ENCODE measurements at places on chromosomes 16 and 17.

DNA sequence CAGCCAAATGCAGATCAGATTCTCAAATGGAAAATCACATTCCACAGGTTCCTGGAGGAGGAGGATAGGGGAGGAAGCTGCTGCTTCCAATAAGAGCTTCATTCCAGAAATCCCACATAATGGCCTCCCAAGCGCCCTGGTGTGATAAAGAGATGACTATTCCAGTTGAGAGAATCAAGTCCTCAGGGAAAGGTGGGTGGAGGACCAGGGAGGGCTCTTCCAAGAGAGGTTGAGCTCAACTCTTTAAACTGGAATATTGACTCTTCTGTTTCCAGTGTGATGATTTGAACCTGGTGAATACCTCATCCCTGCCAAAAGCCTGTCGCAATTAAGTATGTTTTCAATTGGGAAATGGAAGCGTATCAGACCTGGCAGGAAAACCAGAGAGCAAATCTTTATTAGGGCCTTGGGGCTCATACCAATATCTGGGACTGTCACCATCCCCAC, 81.4 kb upstream of the DYNLRB2 start:
- DNase-seq = no peak

- DNase-seq = no peak
Measured at GRCh38 chr17:74180336-74180735, 23.1 kb upstream of the RPL38 start.

DNA sequence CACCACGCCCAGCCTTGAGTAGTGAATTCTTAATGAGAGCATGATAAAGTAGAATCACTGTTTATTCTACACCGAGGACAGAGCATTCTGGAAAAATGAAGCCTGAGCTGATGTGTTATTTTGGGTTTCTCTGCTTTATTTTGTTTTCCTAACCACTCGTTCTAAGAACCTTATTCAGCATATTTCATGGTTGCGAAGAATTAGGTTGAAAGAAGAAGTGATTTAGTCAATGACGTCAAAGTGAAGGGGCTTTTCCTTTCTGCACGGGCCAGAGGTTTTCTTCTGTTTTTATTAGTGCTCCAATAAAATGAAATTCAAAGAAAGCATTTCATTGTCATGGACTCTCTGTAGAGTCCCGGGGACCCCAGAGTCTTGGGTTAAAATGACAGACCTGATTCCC, 178.5 kb downstream of the MAF start:
- DNase-seq = no peak

GRCh38 chr16:51228097-51228659, 77.1 kb upstream of the SALL1 start:
- no peak for DNase-seq

DNA sequence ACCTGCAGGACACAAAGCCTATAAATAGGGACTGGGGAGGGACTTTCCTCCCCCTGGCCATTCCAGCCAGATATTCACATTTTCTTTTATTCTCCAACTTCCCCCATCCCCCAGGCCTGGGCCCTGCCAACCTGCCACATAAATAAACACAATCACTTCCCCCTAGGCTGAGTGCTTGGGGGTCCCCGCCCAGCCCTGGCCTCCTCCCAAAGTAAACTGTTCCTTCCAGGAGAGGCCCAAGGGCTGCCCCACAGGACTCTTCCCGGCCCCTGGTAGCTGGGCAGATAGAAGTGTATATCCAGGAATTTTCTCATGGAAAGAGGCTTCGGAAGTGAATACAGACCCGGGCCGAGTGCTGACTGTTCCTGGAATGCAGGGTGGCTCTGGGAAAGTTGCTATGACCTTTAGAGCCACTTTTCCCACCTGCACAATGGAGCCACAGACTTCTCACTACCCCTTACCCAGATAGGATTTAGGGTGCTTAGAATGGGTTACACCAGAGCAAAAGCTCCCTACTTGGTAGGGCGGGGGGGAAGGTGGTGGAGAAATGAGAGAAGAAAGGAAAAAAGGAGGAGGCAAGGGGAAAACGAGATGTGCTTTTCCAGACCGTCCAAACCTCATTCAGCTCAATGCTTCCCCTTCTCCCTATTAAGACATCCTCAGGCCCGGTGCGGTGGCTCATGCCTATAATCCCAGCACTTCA, 8.5 kb downstream of the CSF3 start:
- no peak for DNase-seq

- no peak for DNase-seq
Measured at GRCh38 chr16:64590513-64590912, 531.4 kb downstream of the CDH11 start.

DNA sequence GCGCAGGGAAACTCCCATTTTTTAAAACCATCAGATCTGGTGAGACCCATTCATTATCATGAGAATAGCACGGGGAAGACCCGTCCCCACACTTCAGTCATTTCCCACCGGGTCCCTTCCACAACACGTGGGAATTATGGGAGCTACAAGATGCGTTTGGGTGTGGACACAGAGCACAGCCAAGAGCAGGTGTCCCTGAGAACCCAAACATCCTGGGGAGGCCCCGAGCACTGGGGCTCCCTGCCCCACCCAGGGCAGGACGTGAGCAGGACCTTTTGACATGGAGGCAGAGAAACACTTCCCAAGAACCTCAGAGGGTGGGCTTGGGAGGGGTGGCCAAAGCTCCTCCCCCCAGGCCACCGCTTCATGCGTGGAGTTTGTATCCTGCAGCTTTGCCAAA, 89.9 kb upstream of the DNAH17 start:
- DNase-seq = no peak

- no peak for DNase-seq
Measured at GRCh38 chr16:64365448-64365931, 756.4 kb downstream of the CDH11 start.

DNA sequence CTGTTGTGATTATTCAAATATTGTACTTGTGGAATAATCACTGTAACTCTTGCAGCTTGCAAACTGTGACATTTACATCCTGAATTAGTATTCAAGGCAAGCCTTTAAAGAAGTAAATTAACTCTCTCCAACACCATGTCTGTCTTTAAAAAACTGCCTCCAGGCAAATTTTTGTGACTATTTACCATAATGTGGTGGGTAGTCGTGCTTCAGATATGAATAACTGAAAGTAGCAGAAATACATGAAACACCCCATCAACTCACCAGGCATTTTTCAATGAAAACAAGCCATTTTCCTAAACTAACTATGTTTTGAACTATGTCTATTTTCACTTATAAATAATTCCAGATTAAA, 217.4 kb upstream of the PSMD7 start:
- no peak for DNase-seq

DNA sequence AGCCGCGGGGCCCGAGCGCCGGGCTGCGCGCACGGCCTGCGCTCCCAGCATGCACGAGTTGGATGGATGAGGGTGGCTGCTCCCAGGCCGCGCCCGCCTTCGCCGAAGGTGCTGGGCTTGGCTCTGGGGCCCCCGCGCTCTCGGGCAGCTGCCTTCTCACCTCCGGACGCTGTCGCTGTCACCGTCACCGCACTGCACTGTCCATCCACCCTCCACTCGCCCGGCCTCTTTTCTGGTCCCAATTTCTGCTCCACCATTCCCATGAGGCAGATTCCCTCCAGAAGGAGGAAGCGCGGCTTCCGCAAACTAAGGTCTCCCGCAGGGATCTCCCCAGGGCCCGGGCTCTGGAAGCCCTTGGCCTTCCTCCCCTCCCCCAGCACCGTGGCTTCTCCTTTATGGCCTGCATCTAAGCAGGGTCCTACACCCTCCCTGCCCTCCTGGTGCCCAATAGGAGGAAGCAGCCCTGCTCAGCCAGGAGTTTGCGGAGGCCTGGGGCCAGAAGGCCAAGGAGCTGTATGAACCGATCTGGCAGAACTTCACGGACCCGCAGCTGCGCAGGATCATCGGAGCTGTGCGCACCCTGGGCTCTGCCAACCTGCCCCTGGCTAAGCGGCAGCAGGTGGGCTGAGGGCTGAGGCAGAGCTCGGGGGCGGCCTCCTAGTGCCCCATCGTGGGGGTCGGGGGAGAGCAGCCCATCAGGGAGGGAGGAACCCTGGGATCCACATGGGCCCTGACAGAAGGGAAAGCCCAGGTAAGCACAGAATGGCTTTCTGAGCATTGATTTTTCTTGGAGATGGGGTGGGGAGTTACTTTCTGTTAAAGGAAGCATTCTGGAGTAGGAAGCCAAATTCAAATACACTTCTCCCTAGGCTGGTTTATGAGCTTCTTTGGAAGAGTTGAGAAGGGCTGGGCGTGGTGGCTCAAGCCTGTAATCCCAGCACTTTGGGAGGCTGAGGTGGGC, 899 bp downstream of the ACE start:
- DNase-seq = no peak
